ENCODE measurements at places on chromosomes 3 and 15.

- H3K36me3 ChIP-seq, result no peaks in the 10 kb centered on the region
- no peak for DNase-seq
- H3K4me3 ChIP-seq, result no peak overlapping the region
Measured at GRCh38 chr3:43284171-43284570, 2.2 kb upstream of the SNRK start.

- no peak overlapping the region for H3K27ac ChIP-seq
- no peaks in the 10 kb centered on the region for H3K27me3 ChIP-seq
- DNase-seq, result no peak
- H3K4me3 ChIP-seq, result no peak overlapping the region
- no peaks in the 10 kb centered on the region for H3K36me3 ChIP-seq
Measured at GRCh38 chr15:94042180-94042928, 189.0 kb upstream of the MCTP2 start.

DNA sequence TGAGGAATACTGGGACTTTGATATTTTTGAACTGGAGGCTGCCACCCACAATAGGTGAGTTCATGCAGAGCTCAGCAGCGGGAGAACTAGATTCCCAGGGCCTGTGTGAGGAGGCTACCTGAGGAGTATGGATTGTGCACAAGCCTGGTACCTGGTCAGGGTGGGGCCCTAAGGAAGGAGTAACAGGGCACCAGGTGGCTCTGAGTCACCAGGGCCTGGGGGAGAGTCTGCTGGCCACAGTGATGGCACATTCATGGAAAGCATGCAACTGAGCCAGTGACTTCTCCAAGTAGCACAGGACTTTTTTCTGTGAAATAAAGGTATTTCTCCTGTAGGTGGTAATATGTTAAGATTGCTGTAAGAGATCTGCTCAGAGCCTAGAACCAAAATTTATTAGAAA is 134.4 kb downstream of the PDE8A start:
- H3K4me3 ChIP-seq, result no peak overlapping the region

GRCh38 chr3:128321418-128321817 is 145.3 kb downstream of the DNAJB8 start:
- no peak overlapping the region for H3K4me3 ChIP-seq
- no peaks in the 10 kb centered on the region for H3K36me3 ChIP-seq
- no peak overlapping the region for H3K27ac ChIP-seq
- H3K27me3 ChIP-seq, result no peaks in the 10 kb centered on the region
- no peaks in the 10 kb centered on the region for H3K4me1 ChIP-seq

DNA sequence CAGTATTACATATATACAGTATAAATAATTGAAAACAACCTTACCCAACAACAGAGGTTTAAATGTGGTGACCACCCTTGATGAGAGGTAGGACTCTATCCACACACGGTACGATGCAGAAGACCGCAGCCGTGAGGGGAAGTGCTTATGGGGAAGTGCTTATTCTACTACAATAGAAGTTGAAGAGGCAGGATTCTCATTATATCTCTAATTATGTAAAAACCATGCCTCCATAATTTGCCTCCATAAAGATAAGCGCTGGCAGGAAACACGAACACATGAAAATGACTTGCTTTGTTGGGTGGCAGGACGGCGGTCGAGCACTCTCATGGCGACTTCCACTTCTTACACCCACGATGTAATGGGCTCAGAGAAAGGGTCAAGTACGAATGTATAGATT is 7.2 kb upstream of the MUC13 start:
- no peaks in the 10 kb centered on the region for H3K36me3 ChIP-seq
- no peaks in the 10 kb centered on the region for H3K4me1 ChIP-seq
- H3K27ac ChIP-seq, result no peak overlapping the region
- no peaks in the 10 kb centered on the region for H3K27me3 ChIP-seq
- no peak for DNase-seq

- no peak overlapping the region for H3K27ac ChIP-seq
- no peaks in the 10 kb centered on the region for H3K4me1 ChIP-seq
- no peak overlapping the region for H3K4me3 ChIP-seq
- H3K36me3 ChIP-seq, result no peaks in the 10 kb centered on the region
- DNase-seq, result no peak
- H3K27me3 ChIP-seq, result no peaks in the 10 kb centered on the region
Measured at GRCh38 chr15:61857169-61857829, 202.9 kb downstream of the VPS13C start.

GRCh38 chr15:75314552-75315290 is 21.1 kb upstream of the COMMD4 start:
- H3K4me3 ChIP-seq, result no peak overlapping the region
- no peak for DNase-seq
- no peak overlapping the region for H3K27ac ChIP-seq
- no peaks in the 10 kb centered on the region for H3K4me1 ChIP-seq

- no peaks in the 10 kb centered on the region for H3K36me3 ChIP-seq
- H3K27me3 ChIP-seq, result no peaks in the 10 kb centered on the region
- H3K27ac ChIP-seq, result no peak overlapping the region
- H3K4me3 ChIP-seq, result no peak overlapping the region
Measured at GRCh38 chr3:136979684-136980083, 21.9 kb downstream of the IL20RB start.

Measured in H1 (cell line).